Stimulated activated CD8-positive, alpha-beta memory T cell treated with anti-CD3 and anti-CD28 coated beads, Interleukin-2, amount 100 ng/mL, for 48 hours (primary cell): ENCODE measurements at places on chromosomes 3 and 15.

DNA sequence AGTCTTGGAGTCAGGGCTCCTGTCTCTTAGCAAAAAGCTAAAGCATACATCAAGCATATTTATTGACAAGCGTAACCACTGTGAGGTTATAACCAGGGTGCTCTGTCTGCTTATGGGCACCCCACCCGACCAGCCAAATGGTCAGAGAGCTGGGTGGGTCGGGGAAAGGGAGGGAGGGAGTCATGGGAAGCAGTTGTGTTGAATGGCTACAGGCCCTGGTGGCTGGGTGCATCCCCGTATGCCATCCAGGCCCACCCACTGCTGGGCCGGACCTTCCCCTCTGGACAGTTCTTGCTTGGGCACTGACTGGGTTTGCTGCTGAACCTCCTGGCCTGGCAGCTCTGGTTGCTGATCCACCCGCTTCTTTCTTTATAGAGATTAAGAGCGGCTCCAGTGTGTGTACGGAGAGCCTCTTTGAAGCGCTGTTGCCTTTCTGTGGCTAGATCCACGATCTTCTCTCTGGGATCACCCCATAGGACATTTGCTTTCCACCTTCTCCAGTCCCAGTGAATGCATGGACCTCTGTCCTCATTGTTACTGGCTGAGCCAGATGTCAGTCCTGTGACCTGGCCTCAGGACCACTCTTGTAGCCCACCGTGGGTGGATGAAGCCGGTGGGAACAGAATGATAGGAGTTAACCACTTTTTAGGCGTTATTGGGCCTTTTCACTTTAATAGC, 59.6 kb downstream of the SMAD3 start:
- no peak for DNase-seq

DNA sequence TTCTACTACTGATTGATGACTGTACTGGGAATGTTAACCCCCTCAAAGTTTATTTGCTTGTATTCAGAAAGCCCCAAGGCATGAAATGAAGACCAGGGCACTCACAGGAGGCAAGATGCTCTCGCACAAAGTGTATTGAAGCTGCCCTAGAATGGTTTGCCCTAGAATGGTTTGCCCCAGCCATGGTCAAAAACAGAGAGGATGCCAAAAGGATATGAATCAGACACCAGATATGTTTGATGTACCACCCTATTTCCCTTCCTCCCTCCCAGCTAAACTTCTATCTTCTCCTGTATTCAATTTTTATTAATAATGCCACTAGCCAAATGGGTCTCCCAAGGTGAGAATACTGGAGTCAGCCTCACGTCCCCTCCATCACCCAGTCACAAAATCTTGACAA, 101.3 kb downstream of the TMCO5A start:
- no peak for DNase-seq

- DNase-seq: no peak
These were observed 10.1 kb downstream of the BCL2L10 start for GRCh38 chr15:52102463-52102862.

GRCh38 chr3:48696156-48696555, 10.4 kb upstream of the NCKIPSD start:
- no peak for DNase-seq

GRCh38 chr3:40976241-40976640, 223.1 kb upstream of the CTNNB1 start:
- no peak for DNase-seq

DNA sequence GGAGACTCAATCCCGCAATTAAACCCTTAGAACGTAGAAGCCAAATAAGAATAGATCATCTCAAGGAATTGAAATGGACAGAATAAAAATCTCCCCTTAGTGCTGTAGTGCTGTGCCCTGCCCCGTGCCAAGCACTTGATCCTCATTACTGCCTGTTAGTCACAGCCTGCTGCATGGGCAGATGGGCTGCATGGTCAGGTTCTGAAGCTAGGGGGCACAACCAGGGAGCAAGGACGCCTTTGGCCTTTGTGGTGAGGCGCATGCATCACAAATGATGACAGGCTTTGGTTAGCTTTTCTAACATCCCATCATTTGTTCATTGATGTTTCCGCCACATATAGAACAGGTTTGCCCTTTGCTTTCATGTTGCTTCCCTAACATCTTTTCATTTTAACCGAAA, 336.3 kb upstream of the ADAMTS9 start:
- DNase-seq: no peak

DNA sequence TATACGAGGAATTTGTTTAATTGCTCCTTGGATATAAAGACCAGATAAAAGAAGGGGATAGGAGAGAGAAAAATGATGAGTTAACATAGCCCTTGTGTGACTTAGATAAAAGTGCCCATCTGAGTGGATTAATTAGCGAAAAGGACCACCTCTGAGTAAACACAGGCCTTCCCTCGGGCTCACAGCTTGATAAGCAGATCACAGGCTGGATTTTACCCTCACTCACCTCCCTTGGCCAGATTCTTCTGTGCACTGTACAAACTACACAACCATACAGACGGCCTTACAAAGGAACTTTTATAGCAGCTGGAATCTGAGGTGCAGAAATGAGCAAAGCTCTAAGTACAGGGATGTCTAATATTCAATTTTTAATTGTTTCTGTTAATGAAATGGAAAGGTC, 112.4 kb upstream of the STT3B start:
- no peak for DNase-seq

DNA sequence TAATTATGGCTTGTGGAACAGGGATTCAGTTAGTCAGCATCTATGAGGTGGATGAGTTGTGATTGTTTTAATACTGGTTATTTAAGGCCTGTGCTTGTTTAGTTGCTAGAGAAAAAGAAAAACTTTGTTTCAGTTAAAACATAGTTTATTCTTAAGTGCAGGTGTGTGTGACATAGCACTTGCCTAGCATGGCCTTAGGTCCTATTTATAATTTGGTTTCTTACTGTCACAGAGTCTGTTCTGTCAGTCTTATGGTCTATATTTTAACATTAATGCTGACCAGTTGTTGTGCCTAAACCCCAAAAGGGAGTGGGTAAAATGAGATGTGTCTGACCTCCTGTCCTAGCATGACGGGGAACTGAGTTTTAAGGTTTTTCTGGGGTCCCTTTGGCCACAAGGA, 486.3 kb downstream of the ZIC1 start:
- no peak for DNase-seq
